Mucosa of gallbladder (tissue), 1 donor: ENCODE measurements at places on chromosomes 11 and 22.

- DNase-seq: no peak
Observed at GRCh38 chr11:127875131-127875530, 712.2 kb downstream of the ETS1 start.

- DNase-seq: peak; percentile 71
Observed at GRCh38 chr22:27489178-27489675, 312.3 kb downstream of the MN1 start.

- DNase-seq: no peak
Observed at GRCh38 chr11:125073616-125074483, 10.7 kb downstream of the SLC37A2 start.

DNA sequence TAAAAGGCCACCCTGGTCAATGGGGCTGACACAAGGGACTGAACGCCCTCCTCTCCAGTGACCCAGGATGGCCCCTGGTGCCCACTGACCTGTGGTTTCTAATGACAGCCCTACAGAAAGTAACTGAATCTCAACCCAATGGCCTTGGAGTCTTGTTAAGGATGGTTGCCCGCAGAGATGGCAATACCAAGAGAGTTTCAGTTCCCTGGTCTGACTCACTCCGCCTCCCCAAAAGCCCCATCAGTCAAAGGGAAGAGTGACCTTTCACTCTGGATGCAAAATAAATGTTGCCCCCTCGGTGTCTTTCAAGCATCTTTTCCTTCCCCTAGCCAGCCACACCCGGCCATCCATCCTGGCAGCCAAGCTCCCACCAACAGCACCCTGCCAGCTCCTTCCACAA lies 57.7 kb upstream of the ISX start:
- DNase-seq: no peak

DNA sequence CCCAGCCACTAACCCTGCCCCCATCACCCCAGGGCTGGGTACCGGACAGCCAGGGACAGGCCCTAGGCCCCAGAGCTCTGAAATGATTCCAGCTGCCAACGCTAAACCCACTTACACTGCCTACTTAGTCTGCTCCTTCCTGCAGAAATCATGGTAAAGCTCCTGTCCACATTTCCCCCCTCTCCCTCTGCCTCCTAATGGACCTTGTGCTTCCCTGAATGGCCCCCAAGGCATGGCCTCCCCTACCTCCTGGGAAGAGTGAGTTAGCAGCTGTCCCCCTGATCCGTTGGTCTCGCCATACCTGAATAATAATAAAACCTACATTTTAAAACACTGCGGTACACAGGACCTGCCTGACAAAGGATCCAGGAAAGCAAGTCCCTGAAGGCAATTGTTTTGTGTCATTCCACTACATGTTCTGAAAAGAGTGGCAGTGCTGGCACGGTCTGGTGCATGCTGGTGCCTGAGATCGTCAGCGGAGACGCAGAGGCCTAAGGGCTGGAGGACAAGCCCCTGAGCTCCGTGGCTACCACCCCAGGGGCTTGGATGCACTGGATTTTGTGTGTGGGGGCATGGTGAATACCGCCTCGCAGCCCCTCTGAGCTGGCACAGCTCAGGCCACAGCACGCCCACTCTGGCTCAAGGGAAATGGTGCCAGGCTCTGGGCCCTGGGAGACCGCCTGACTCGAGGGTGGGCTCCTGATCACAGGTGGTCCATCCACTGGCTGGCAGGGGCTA lies 186.3 kb downstream of the CTTN start:
- DNase-seq: no peak

DNA sequence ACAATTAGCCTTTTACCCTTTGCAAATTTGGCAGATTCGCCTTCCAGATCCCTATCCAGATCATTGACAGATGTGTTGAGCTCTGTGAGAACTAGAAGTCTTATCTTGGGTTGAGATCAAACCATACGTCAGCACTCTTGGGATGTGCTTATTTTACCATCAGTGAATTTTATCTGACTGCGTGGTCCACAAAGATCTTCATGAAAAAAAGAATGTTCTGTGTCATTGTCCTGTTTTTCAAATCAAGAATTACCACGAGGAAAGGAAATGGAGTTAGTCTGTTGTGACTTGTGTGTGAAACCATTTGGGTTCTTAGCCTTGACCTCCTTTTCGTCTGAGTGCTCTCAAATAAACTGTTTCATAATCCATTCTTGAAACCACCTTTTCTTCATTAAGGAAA lies 86.2 kb upstream of the SORL1-AS1 start:
- no peak for DNase-seq

DNA sequence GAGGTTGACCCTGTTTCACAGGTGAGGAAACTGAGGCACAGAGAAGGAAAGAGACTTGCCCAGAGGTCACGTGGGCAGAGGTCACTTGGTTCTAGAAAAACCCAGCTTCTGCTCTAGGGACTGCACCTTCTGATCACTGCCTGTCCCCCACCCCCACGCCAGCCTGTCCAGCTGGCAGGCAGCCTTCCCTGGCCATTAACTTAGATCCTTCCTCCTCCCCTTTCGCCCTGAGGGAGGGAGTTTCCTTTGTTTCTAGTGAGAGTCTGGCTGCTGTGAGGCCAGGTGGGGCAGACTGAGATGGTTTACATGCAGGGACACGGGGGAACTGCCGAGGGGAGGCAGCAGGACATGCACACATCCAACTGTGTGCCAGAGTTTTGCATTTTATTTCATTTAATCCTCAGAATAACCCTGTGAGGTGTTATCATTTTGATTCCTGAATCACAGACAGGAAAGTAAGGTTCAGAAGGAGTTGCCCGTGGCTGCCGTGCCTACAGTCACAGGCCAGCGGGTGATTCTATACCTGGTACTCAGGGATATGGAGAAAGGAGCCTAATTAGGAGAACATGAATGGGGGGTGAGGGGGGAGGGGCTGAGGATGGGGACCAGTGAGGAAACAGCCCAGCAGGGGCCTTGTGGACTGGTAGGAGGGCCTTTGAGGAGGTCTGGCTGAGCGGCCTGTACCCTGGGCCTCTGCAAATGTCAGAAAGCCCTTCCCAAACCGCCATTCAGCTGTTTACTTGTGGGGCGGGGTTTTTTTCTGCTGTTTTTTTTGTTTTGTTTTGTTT lies 3.4 kb downstream of the FAM83F start:
- peak; percentile 71 for DNase-seq

DNA sequence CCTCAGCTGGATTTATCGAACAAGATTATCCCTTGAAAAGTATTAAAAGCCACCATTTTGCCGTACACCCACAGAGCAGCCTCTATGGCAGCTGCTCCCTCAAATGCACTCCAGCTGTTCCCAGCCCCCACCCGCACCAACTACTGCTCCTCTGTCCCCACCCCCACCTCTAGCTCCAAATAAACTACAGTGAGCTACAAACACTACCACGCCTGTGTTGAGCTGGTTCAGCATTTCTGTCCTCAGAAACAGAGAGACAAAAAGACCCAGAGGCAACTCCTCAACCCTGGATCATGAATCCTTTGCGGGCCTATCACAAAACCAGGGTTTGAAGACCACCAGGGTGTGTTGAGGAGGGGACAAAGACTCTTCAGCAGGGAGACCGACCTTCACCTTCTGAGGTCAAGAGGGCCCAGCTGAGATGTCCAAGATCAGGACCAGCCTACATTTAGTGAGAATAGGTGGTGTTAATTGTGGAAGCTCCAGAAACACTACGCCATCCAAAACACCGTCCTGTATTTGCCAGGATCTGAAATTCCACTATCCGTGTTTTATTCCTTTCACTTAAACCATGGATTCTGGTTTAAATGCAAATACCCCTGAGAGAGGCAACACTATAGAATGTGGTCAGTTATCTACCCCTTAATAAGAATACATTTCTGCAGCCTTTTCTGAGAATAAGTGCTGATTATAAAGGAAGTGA lies 195.9 kb downstream of the DSCAML1 start:
- DNase-seq: no peak

- DNase-seq: no peak
Observed at GRCh38 chr11:19598456-19598855, 114.2 kb upstream of the NAV2 start.

DNA sequence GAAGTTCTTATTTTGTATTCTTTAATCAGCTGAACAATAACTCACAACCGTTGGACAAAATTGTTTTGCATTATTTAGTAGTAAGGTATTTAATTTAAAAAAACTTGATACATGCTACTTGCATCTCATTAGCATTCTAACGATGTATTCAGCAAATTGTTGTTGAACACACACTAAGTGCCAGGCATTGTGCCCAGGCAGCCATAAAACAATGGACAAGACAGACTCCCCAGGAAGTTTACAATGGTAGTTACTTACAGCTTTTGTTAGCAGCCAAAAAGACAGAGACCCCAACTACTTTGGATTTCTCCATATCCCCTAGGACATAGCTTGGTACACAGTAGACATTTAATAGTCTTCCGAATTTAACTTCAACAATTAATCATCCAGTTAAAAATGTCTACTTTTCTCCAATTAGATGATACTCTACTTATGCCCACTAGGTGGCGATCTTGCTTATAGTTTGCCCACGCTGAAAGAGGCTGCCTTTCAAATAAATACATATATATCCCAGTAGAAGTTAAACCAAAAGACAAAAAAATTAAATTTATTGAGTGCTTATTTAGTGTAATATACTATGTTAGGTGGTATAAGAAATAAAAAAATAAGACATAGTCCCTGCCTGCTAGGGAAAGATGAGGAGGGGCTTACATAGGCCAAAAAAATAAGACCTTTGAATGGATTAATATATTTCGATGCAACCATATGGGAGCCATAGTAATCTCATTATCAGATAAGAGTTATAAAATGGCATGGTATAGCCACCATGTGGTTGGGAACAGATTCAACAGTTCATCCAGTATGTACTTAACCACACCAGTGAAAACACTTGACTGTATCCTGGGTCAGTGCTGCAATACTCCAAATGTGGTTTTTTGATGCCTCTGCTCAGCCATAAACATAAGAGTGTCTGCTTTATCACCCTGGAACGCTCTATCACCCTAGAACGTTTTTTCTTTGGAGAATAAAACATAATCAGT lies 2.0 kb upstream of the FJX1 start:
- no peak for DNase-seq

- DNase-seq: peak; percentile 35
Observed at GRCh38 chr11:120344302-120345004, 8.2 kb downstream of the ARHGEF12 start.

- no peak for DNase-seq
Observed at GRCh38 chr11:23123753-23124152, 263.5 kb upstream of the CCDC179 start.

- no peak for DNase-seq
Observed at GRCh38 chr11:118843565-118843964, 40.1 kb upstream of the CXCR5 start.

- DNase-seq: no peak
Observed at GRCh38 chr11:16603245-16603644, 135.2 kb upstream of the C11orf58 start.

- DNase-seq: no peak
Observed at GRCh38 chr11:102407901-102408300, 44.7 kb downstream of the TMEM123 start.

DNA sequence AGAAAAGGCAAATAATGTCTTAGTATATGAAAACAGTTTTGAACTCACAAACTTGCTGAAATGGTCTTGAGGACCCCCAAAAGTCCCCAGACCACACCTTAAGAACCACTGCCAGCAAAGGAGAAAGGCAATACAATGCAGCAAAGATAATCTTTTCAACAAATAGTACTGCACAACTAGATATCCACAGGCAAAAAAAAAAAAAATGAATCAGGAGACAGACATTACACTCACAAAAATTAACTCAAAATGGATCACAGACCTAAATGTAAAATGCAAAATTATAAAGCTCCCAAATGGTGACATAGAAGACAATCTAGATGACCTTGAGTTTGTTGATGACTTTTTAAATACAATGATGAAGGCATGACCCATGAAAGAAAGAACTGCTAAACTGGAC lies 8.3 kb downstream of the PICALM start:
- DNase-seq: no peak

DNA sequence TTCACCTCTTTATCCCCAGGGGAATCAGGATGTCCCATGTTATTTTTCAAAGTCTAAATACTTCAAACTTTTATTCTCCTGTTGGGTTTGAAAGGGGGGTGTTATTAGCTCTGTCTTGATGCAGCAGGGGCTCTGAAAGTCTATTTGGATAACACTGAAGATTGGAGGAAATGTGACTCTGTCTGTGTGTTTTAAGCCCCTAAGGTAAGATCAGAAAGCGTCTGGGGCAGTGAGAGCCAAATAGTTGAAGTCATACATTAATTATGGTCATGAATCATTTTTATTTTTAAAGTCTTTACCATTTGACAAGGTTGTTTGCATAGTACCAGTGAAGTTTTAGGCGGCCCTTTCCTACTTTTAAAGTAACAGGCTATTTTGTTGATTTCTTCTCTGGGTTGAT lies 139.0 kb downstream of the UVRAG start:
- no peak for DNase-seq

- DNase-seq: peak; percentile 63
Observed at GRCh38 chr11:100632941-100633452, 54.1 kb upstream of the ARHGAP42 start.

DNA sequence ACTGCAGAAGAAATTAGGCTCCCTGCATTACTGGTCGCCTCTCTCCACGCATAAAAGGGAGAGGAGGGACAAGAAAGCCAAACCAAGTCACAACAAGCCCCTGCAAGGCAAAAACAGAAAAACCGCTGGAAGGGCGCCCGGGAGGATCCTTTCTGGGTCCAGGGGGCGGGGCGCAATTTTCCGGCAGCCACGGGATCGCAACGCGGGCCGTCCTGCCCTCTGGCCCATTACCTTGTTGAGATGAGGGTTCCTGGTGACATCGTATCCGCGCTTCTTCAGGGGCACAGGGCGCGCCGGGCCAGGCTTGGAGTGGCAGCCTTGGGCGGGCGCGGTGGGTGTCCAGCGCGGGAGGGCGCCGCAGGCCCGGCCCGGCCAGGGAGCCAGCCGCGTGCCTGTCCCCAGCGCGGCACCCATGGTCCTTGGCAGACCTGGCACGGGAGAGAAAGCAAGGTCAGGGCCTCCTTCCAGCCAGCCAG lies 847 bp downstream of the ME3 start:
- DNase-seq: peak; percentile 74

DNA sequence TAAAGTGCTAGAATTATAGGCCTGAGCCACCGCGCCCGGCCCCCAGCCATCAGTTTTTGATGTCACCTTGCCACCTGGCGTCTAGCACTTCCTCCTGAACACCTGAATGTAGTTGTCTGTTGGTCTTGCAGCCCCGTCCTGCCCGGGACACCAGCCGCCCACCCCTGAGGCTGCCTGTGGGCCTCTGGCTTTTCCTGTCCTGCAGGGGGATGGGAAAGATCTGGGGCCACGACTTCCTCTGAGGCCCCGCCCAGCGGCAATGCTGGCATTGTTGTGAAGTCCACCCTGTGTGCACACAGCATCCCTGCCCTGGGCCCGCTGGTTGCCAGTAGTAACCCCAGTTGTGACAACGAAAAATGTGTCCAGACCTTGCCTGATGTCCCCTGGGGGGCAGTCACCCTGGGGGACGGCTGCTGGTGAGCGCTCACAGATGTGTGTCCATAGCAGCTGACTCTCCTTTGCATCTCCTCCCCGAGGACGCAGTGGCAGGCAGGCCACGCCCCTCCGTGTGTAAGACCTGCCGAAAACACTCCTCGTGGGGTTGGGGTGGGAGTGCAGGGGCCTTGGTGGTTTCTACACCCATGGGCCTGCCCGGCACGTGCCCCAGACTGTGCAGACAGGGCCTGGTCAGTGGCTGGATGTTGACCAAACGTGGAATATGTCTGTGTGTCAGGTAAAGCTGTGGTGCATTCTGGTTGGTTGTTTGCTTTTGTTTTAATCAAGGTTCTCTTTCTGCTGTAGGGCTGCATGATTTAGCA lies 6.8 kb downstream of the SELENOO start:
- DNase-seq: no peak

- DNase-seq: no peak
Observed at GRCh38 chr11:68115285-68115684, 5.9 kb downstream of the CHKA start.

- no peak for DNase-seq
Observed at GRCh38 chr11:2752923-2753322, 53.1 kb upstream of the KCNQ1OT1 start.
